ENCODE measurements at places on chromosomes 13 and 19.

- no peak for DNase-seq
Measured at GRCh38 chr19:55392820-55393761, 7.4 kb downstream of the RPL28 start.

GRCh38 chr19:19203012-19203856 lies at the start of gene NR2C2AP:
Gene NR2C2AP (minus strand): TSS chr19:19203414. CDS start chr19:19203060, 354 bp downstream.
- DNase-seq: peak; percentile 83

DNA sequence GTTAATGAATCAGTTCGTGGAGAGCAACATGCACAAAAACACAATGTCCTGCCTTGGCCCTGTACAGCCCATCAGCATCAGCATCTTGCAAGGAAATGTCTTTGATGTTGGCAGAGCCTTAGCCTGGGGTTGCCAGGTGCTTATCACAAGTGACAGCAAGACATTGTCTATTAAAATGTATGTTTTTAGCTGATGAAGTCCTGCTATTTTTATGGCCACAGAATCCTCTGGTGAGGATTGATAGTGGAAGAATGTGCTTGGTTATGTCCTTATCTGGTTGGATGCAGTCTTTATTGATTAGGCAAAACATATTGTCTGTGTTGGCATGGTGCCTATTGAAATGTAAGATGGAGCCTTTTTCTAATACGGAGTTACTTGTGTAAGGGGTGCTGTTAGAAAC lies 1427.0 kb upstream of the MIR17HG start:
- no peak for DNase-seq

- no peak for DNase-seq
Measured at GRCh38 chr13:90545070-90545840, 802.2 kb upstream of the MIR17HG start.

- no peak for DNase-seq
Measured at GRCh38 chr13:86174622-86175021, 375.4 kb upstream of the SLITRK6 start.

DNA sequence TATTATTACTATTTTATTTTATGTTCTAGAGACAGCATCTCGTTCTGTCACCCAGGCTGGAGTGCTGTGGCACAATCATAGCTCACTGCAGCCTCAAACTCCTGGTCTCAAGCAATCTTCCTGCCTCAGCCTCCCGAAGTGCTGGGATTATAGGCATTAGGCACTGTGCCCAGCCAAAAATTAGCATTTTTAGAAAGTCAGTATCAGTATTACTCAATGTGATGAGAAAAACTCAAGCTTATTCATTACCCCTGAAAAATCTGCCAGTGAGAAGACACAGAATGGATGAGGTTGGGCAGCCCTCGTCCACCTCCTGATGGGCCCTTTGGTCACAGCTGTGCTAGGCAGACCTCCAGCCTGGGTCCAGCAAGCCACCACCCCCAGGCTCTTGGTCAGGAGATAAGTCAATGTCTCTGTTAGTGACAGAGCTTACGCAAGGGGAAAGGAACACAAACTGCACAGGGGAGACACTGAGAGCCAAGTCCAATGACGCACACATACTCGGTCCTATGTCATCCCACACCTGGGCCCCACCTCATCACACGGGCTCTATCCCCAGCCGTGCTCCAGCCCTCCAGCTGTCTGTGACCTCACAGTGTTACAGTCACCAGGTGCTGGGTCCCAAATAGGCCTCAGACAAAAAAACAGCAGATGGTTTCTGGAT lies 19.8 kb downstream of the PEPD start:
- DNase-seq: no peak

DNA sequence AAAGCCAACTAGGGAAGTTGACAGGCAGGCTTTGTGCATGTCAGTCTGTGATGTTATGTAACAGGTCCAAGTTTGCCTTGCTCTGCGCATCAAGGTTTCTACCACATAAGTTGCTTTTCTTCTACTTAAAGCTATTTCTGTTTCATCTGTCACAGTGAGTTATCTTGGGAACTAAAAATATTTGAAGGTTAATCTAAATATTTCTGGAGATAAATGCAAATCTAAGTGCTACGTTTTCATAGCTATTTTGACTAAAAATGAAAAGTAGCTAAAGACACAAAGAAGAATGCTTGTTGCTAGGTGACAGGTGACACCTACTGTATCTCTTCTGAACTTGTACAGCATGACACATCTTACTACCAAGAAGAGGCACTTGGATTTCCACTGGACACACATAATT lies 135.6 kb downstream of the KLF12 start:
- no peak for DNase-seq

DNA sequence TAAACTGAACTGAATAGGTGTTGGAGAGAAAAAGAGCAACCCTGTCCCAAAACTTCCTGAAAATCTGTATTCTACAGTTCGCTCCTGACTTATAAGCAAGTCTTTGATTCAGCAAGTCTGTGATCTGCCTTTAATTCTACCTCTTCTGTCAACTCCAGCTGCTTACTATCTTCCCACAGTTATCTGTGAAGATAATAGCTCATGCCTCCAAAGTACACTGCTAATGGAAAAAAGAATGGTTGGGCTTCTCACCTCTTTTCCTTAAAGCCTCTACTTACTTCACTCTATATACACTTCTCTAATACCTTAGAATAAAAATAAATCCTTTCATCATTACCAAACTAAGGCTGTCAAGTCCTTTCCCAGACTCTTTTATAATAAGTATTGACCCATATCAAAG lies 391.5 kb upstream of the MIR17HG start:
- DNase-seq: no peak

DNA sequence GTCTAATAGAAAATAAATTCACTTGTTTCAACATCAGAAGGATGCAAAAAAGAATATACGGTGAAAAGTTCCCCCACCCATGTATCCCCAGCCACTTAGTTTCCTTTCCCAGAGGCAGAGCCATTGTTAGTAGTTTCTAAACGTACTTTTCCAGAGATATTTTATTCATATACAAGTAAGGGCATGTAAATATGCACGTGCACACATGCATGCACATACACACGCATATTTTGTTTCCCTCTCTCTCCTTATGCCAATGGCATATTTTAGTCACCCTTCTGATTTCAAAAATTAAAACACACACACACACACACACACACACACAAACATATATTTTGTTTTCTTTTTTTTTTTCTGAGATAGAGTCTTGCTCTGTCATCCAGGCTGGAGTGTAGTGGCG lies 147.4 kb downstream of the PDS5B start:
- no peak for DNase-seq

- DNase-seq: no peak
Measured at GRCh38 chr19:3222709-3223108, 1.8 kb upstream of the CELF5 start.

- no peak for DNase-seq
Measured at GRCh38 chr13:42279986-42280385, 8.0 kb downstream of the AKAP11 start.

GRCh38 chr13:52739468-52740071 lies at the start of gene CNMD:
Gene CNMD (minus strand): TSS chr13:52739820. CDS start chr13:52739701, 119 bp downstream.
- DNase-seq: no peak

GRCh38 chr13:77678691-77679235 lies 18.7 kb upstream of the SLAIN1 start:
- DNase-seq: no peak

GRCh38 chr13:110305001-110305400 lies 2.0 kb downstream of the COL4A1 start:
- DNase-seq: no peak

- no peak for DNase-seq
Measured at GRCh38 chr19:46000491-46001246, 5.4 kb downstream of the CCDC61 start.
